ENCODE measurements at places on chromosomes 11 and 22.

GRCh38 chr11:86570020-86570419 is 102.4 kb downstream of the ME3 start:
- no peak for DNase-seq

- DNase-seq, result no peak
Observed at GRCh38 chr11:36057379-36058042, 113.6 kb downstream of the LDLRAD3 start.

- DNase-seq, result no peak
Observed at GRCh38 chr22:39026509-39027150, 5.7 kb downstream of the APOBEC3D start.

- DNase-seq, result no peak
Observed at GRCh38 chr11:76778874-76779273, 4.3 kb upstream of the TSKU start.

DNA sequence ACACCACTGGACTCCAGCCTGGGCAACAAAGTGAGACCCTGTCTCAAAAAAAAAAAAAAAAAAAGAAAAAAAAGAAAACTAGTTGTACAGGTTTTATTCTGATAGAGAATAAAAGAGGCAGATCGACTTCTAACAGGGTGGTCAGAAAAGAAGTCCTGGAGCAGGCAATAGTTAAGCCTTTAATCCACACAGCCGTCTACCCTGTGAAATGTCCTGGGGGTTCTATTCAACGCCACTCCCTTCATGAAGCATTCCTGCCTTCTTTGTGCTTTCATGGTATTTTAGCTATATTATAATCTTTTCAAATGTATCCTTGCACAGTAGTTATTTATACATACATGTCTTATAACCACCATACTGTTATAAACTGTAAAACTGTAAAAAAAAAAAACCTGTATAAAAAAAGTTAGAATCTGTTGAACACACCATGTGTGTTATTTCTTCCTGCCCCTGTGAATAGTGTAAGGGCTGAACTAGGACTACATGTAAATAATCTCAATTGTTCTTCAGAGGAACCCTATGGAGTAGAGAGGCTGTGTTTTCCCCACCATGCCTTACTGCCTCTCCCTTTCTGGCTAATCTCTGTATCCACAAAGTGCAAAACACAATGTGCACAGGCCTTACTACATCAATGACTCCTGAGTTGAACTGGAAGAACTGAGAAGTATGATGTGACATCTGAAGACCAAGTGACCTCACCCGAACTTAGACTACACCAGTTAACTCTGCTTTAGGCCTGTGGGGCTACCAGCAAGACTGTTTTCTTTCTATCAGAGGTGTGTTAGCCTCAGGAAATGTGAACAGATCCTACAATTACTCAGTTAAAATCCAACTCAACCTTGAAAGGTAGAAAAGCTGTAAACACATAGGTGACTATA is 25.3 kb downstream of the PRCP start:
- no peak for DNase-seq

Data from astrocyte of the cerebellum (primary cell).